ENCODE measurements at places on chromosomes 3 and 15.

- peaks cover 53% of the 10 kb centered on the region for H3K4me1 ChIP-seq
- no peaks in the 10 kb centered on the region for H3K27me3 ChIP-seq
- H3K4me3 ChIP-seq: no peak overlapping the region
- DNase-seq: no peak
- peak overlapping the region; percentile 97 for H3K27ac ChIP-seq
These were observed 2.1 kb downstream of the UBA5 start for GRCh38 chr3:132662212-132662611.

GRCh38 chr3:78926523-78926922 lies 841.3 kb downstream of the ROBO1 start:
- H3K27me3 ChIP-seq: no peaks in the 10 kb centered on the region
- H3K27ac ChIP-seq: no peak overlapping the region
- no peak for DNase-seq

DNA sequence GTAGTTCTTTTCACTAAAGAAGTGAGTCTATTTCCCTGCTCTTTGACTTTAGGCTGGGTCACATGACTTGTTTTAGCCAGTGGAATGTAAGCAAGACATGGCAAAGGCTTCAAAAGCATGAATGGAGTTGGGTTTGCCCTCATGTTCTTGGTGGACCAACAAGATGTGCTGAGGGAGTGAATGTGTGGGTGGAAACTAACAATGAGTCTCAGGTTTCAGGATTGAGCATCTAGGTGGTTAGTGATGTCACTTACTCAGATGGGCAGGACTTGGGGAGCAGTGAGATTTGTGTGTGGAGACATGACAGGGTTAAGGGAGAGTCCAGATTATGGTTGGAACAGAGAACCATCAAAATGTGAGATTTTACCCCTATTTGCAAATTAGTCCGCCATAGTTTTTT lies 181.4 kb upstream of the UBE2E1 start:
- H3K27me3 ChIP-seq: peaks cover 46% of the 10 kb centered on the region
- H3K36me3 ChIP-seq: no peaks in the 10 kb centered on the region
- H3K4me3 ChIP-seq: no peak overlapping the region
- H3K4me1 ChIP-seq: no peaks in the 10 kb centered on the region

DNA sequence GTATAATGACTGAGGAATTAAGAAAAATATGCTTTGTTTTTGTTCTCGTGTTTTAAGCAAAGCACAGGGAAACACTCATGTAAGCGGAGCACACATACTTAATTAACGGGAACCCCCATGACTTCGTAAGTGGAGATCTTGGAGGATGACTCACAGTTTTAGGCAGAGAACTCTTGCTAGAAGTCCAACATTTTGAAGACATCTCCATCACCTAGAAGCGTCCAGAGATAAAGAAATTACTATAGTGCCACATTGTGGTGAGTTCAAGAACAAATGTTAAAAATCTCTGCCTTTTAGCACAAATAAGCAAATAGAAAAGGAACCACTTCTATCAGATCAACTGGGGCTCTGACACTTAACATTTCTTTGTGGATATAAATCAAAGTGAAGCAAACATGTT lies 194.1 kb upstream of the ARHGEF26 start:
- DNase-seq: no peak
- no peak overlapping the region for H3K4me3 ChIP-seq
- peaks cover 1% of the 10 kb centered on the region for H3K36me3 ChIP-seq
- H3K4me1 ChIP-seq: no peaks in the 10 kb centered on the region
- H3K27me3 ChIP-seq: peaks cover 27% of the 10 kb centered on the region
